ENCODE measurements at places on chromosomes 3 and 15. TPM values are rescaled to one million over a fixed set of nuclear protein-coding genes. Genes with fewer than 3 reads are reported as not detected.

Gene EPB42
- total RNA-seq: 0.13 TPM

Gene TGM5
- not detected for total RNA-seq

Gene LDHAL6B
- not detected for total RNA-seq

Gene SEMA5B
- total RNA-seq: 1.0 TPM

Gene INKA1
- 0.63 TPM for total RNA-seq

Gene UROC1
- 112 TPM for total RNA-seq

Gene CAPN3
- 26.4 TPM for total RNA-seq

Gene GOLGA6D
- total RNA-seq: 0.45 TPM

Gene ONECUT1
- 63.0 TPM for total RNA-seq

Gene INAFM2
- 7.7 TPM for total RNA-seq

Gene ATP13A4
- 1.2 TPM for total RNA-seq

Gene SNX22
- total RNA-seq: 1.2 TPM

Gene GRAMD2A
- total RNA-seq: not detected

Gene CCDC39
- total RNA-seq: not detected

Gene LRRN1
- 0.28 TPM for total RNA-seq

Gene PROS1
- 147 TPM for total RNA-seq

Gene CA12
- total RNA-seq: 0.28 TPM

Gene VGLL3
- 0.33 TPM for total RNA-seq

Gene P2RY13
- 1.3 TPM for total RNA-seq
